ENCODE measurements at places on chromosomes 6 and 20. TPM values are rescaled to one million over a fixed set of nuclear protein-coding genes. Genes with fewer than 3 reads are reported as not detected.

ZBTB2 gene
- total RNA-seq, result 17.2 TPM

OLIG3 gene
- not detected for total RNA-seq

RUNX2 gene
- total RNA-seq, result 37.7 TPM

- no peak for DNase-seq
These were observed 10.0 kb downstream of the UNC93A start for GRCh38 chr6:167300902-167301777.

- DNase-seq, result no peak
These were observed 58.0 kb upstream of the FRMD1 start for GRCh38 chr6:168137024-168137423.
